K562 (cell line): ENCODE measurements at places on chromosomes 5 and 9. TPM values are rescaled to one million over a fixed set of nuclear protein-coding genes. Genes with fewer than 3 reads are reported as not detected.

SAXO1 gene
- not detected in 2 replicates for total RNA-seq

NOTCH1 gene
- 26.7 and 31.4 TPM in 2 replicates for total RNA-seq

ENTPD2 gene
- total RNA-seq, result 0.60 and 0.85 TPM in 2 replicates

INSL6 gene
- not detected in 2 replicates for total RNA-seq

TMC1 gene
- not detected in 2 replicates for total RNA-seq

GLT6D1 gene
- total RNA-seq, result not detected in 2 replicates

C1QTNF3 gene
- total RNA-seq, result 0.96 and 1.8 TPM in 2 replicates

AFAP1L1 gene
- total RNA-seq, result 0.07 and 0.13 TPM in 2 replicates

GFPT2 gene
- 0.07 and 0.09 TPM in 2 replicates for total RNA-seq

CDH9 gene
- not detected in 2 replicates for total RNA-seq

KLHL3 gene
- total RNA-seq, result 0.31 and 0.38 TPM in 2 replicates

SPARC gene
- 20.4 and 24.3 TPM in 2 replicates for total RNA-seq

NME5 gene
- total RNA-seq, result not detected in 2 replicates

PRDM9 gene
- total RNA-seq, result 0.33 and 0.47 TPM in 2 replicates

TMOD1 gene
- total RNA-seq, result 29.3 and 34.7 TPM in 2 replicates

C5orf52 gene
- total RNA-seq, result not detected in 2 replicates

GLRA1 gene
- total RNA-seq, result not detected in 2 replicates

GALNT12 gene
- 38.1 and 39.3 TPM in 2 replicates for total RNA-seq

OR5C1 gene
- total RNA-seq, result not detected in 2 replicates

FABP6 gene
- total RNA-seq, result not detected in 2 replicates

CLK4 gene
- total RNA-seq, result 11.8 and 13.0 TPM in 2 replicates

GARIN3 gene
- total RNA-seq, result not detected in 2 replicates

CEL gene
- total RNA-seq, result 3.0 and 4.0 TPM in 2 replicates

GPX3 gene
- total RNA-seq, result 0.72 and 0.86 TPM in 2 replicates

NKD2 gene
- 0.35 and 0.38 TPM in 2 replicates for total RNA-seq

LSM11 gene
- total RNA-seq, result 6.2 and 6.7 TPM in 2 replicates

NRARP gene
- 24.5 and 29.5 TPM in 2 replicates for total RNA-seq

PPP2R2B gene
- total RNA-seq, result not detected in 2 replicates

MEGF10 gene
- total RNA-seq, result 0.07 TPM in 1 of 2 replicates, not detected in the other
